ENCODE measurements at places on chromosomes 7 and 10.

DNA sequence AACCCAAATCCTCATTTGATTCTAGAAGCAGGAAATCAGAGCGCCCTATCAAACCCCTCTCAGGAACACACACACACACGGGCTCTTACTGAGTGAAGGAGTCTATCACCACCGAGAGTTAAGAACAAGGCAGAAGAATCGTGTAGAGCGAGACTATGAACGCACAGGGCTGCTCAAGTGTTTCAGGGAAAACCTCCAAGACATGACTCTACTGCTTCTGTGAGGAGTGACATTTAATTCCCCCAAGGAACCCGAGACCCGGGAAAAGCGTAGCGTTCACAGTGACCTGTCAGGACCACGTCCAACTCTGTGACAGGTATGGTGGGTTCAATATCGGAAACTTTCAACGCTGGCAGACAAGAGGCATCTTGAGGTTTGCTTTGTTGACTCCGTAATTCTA, 21.6 kb downstream of the PITRM1 start:
- no peak for DNase-seq

GRCh38 chr7:117116211-117116610, 162.9 kb downstream of the ST7 start:
- no peak for DNase-seq

DNA sequence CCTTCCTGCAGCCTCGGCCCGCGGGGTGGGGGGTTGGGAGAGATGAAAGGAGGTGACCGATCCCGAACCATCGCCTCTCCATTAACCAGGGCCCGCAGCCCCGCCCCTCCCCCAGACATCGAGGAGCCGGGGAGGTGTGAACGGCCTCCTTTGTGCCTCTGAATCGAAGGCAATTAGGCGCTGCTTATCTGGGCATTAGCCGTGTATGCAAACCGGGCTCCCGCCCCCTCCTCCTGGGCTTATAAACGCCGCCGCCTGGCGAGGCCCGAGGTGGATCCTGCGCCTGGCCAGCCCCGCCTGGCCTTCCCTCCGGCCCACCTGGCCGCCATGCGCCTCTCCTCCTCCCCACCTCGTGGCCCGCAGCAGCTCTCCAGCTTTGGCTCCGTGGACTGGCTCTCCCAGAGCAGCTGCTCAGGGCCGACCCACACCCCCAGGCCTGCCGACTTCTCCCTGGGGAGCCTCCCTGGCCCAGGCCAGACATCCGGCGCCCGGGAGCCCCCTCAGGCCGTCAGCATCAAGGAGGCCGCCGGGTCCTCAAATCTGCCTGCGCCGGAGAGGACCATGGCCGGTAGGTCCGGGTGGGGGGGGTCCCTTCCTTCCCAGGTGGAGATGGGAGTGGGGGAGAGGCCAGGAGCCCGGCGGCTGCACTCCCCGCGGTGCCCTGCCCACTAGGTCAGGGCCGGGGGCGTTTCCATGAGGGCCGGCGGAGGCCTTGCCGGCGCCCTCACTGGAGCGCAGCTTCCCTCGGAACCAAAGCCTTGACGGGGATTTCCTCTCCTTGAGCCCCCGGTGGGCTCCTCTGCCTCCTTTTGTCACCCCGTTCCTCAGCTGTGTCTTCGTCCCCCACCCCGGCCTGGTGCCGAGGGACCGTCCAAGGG, at the start of gene VENTX:
Gene VENTX (plus strand): TSS at position 268 of the 878 bp plus-strand sequence. CDS start 60 bp downstream, at position 328.
- no peak for DNase-seq

- no peak for DNase-seq
Measured at GRCh38 chr7:30448461-30449189, 30.0 kb downstream of the NOD1 start.

DNA sequence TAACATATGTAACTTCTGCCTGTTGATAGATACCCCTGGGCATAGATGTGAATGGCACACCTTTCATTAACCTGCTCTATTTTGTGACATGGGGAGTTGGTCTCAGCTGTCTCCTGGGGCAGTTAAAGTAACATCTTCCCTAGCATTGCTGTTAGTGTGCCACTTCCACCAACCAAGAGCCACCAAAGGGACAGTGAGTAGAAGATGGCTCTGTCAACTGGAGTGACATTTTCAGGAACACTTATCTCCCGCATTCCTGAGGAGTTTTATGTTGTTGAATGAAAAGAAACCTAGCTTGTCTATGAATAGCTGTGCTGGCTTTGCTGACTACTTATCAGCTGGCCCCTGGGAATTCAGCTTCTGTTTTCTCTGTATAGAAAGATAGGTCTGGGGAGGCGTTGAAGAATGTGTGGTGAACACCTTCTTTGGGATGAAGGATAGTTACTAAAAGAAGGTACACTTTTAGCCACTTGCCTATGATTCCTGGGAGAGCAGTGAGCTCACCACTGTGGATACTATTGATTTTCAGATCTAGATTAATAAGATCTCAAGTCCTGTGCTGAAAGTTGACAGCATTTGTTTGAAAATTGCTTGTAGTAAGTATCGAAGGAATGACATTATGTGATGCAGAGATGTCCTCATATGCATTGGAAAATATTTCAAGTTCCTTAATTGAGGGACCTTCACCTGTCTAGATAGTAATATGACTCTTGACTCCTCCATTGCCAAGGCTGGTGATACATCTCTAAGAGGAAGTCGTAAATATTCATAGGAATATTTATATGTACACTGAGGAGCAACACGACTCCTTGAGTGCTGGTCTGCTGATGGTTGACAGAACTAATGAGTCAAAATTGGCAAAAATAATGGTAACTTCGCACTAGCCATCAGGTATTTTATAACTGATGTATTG, 7.6 kb downstream of the STARD3NL start:
- DNase-seq = no peak

GRCh38 chr7:133345690-133346421, 93.0 kb downstream of the EXOC4 start:
- DNase-seq = no peak

- no peak for DNase-seq
Measured at GRCh38 chr10:73956476-73957359, 41.2 kb upstream of the VCL start.

DNA sequence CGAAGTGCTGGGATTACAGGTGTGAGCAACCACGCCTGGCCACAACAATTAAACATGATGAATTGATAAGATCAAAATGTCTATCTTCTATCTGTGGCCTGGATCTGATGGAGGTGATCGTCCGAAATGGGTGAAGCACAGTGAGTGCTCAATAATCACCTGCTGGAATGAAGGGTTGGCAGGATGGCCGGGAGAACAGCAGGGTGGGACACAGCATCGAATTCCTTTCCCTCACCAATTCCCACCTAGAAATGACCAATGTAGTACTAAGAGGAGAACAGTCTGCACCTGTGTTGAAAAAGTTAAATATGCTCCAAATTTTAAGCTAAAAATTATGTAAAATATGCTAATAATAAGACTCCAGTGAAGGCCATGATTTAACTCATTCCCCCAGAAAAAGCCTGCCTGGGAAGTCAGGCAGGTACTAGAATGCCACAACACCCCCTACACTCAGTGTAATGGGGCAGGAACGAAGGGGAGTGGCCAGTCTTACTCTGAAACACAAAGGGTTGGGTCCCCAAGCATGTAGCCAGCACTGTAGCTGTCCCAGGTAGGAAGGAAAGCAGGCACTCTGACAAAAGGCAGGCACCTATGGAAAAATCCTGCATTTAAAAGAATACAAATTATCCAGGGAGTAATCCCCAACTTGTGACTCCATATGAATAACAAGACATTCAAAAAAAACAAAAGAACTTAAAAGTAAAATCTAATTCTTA, 110.3 kb downstream of the VPS41 start:
- DNase-seq = no peak

GRCh38 chr10:117948493-117948892, 98.2 kb downstream of the RAB11FIP2 start:
- DNase-seq = no peak

GRCh38 chr7:151404216-151405011, 5.4 kb downstream of the WDR86 start:
- no peak for DNase-seq

DNA sequence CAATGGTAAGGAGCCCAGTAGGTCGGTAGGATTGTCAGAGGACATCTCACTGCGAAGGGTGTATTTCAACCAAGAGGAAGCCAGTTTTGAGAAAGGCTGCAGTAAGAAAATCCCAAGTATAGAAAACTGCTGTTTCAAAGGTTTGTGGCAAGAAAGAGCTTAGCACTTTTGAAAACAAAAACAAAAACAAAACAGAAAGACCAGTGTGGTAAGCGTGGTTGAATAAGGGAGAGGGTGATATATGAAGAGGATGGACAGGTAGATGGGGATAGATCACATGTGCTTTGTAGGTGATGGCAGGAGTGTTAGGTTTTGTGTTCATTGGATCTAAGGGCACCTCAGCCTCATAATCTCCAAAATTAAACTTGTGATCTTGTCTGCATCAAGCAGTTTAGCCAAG, 141.6 kb upstream of the WNT16 start:
- no peak for DNase-seq

DNA sequence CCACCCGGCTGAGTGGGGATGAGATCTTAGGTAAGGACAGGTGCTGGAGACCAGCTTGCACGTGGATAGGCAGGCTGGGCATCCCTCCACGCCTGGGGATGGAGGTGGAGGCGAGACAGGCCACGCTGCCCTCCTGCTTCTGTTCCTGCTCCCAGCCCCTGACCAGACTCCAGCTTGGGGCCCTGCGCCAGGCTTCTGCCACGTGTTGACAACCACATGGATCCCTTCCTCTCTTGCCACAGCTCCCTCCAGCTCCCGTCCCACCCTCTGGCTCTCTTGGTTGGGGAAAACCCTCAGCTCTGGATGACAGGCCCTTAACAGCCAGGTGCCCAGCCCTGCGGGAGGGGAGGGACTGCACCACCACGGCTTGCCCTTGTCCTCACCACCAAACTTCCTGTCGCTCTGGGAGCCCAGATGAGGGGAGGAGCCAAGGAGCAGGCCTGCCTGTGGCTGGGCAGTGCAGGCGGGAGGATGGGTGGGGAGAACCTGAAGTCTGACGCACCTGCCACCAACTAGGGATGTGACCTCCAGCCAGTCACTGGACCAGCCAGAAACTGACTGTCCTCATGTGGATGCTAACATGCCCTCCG, 36.0 kb downstream of the KCNH2 start:
- no peak for DNase-seq

DNA sequence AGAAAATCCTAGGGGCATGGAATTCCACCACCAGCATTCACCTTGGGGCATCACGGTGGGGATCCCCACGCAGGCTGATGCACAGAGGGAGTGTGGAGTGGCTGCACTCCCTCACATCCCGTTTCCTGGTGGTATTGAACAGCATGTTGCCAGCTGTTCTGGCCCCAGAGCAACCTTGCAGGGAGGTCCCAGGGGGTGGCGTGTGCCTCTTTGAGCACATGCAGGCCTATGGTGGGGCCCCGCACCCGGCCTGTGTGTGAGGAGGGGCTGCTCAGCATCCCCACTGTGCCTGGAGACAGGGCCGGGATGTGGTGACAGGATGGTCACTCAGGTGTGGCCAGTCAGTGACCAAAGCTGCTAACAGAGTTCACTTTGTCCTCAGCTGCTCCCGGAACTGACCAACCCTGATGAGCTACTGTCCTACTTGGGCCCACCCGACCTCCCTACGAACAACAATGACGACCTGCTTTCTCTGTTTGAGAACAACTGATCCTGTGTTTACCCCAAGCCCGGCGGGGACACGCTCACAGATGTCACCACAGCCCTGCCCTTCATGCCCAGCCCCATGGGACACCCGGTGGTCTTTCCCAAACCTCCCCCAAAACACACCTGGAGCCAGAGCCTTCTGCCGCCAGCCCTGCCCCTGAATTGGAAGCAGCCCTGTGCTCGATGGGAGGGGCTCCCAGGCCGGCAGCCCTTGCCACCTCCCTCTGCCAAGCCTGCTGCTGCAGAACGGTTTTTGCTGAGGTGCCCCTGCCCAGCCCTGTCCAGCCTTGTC, 18.7 kb downstream of the ZMIZ2 start:
- DNase-seq = no peak

- DNase-seq = peak; percentile 15
Measured at GRCh38 chr10:114024876-114025610, 18.6 kb upstream of the ADRB1 start.

DNA sequence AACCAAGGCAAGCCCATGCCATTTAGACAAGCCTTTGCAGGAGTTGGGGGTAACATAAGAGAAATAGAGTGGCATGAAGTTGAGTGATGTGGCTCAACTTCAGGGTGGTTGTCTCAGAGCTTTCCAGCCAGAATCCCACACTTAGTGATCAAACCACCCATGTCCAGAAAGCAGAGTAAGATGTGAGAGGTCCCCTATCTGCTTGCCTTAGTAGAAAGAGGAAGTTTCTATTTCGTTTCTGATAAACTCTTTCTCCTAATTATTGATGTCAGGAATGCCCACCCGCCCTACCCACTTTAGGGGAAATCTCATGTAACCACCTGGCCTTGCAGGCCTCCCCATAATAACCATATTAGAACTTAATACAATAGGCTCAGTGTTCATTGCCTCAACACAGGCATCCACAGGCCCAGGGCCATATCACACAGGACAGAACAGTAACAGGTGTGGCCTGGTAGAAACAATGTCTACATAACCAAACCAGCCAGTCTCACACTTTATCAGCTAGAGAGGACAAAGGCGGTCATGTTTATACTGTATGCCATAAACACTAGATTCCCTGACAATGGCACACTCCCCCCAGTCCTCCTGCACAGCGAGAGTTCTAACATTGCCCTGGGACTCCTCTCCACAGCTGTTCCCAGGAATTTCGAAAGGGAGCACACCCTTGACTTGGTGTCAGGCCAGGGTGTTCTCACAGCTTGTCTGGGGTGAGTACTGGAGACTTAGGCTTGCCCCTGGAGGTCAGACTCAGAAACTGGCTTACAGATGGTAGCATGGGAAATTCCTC, 364.4 kb downstream of the CXCL12 start:
- no peak for DNase-seq

DNA sequence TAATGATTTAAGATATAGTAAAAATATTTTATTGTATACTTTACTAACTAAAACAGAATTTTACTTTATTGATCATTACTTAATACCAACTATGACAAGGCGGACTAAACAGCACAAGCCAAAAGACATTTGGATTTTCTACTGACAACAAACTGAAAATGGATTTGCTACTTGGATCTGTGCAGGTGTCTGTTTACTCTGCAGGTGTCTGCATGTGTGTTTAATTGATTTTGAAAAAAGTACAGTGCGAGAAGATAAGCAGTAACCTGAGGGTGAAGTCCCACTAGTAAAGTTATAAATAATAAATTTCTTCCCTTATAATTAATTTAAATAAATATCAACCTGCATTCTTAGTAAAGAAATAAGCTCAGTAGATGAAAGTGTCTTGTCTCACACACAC, 696.8 kb upstream of the MBL2 start:
- DNase-seq = no peak
